ENCODE measurements at places on chromosomes 5 and 9.

DNA sequence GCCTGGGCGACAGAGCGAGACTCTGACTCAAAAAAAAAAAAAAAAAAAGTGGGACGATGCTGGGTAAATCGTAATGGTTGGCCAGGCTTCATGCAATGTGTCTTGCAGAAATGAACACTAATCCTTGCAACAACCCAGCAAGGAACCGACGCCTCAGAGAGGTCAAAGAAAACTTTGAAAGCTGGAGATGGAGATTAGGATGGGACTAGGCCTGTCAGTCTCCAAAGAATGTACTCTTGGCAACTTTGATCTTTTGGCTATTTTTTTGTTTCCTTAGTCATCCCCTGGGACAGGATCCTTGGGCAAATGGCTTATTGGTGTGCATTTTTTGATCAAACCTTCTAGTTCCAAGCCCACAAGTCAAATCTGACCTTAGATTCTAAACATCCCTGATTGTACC is 10.6 kb upstream of the PWWP2A start:
- DNase-seq: no peak

DNA sequence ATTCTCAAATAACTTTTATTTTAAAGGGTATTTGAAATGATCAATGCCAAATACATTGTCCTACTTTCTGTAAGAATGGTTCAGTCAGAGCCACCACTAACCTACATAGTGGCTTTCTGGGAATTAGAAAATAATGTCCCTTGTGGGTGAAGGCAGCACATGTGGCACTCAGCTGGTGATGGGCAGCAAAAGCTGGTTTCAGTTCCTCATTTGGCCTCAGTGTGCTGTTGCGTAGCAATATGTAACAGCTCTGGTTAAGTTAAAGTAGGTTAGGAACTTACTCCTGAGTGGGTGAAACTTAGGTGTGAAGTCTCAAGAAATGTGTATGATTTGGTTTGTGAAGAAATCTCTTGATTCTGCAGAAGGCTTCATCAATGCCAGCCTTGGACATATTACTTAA is 99.6 kb upstream of the SPEF2 start:
- DNase-seq: no peak

DNA sequence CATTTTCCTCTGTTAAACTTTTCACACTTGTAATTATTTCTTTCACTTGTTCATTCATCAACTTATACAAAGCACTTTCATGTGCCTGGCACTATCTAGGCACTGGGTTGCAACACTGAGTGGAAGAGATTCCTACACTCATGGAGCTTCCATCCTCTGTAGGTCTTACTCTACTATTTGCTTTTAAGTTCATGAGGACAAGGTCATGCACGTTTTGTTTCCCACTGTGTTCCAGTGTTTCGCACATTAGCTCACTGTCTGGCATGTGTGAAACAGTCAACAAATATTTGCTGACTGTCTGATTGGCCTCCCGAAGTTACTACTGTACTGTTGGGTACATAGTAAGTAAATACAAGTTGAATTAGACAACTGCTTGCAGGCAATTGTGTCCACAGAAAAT is 87.9 kb upstream of the IFNK start:
- DNase-seq: no peak

DNA sequence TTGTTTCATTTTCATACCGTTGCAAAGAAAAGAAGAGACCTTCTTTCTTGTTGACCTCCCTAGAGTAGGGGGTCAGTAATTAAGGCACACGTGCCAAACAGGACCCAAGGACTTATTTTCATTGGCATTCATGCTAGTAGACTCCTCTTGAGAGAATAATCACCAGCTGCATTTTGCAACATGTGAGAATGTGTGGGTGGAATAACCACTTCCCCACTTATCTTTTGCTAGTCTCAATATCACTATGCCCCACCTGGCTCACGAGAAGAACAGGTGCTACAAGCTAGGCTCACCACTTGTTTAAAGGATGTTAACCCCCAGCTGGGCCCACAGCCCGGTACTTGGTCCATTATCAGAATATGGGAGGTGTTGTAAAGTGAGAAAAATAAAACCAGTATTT is 460.7 kb upstream of the MEF2C start:
- no peak for DNase-seq

DNA sequence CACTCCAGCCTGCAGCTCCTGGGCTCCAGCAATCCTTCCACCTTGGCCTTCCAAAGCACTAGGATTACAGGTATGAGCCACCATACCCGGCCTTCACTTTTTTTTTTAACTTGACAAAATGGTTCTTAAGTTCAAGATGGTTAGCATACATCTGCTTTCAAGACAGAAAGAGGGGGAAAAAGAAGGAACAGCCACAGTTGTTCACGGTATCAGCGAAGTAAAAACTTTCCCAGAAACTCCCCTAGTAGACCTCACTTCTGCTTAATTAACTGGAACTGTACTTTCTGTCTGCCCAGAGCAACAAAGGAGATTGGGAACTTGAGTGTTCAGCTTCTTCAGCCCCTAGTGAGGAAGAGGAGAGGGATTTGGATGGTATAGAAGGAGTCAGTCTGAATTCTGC is 116.7 kb downstream of the UGCG start:
- no peak for DNase-seq

- DNase-seq: no peak
These were observed 122.9 kb downstream of the MACROH2A1 start for GRCh38 chr5:135276151-135276550.

DNA sequence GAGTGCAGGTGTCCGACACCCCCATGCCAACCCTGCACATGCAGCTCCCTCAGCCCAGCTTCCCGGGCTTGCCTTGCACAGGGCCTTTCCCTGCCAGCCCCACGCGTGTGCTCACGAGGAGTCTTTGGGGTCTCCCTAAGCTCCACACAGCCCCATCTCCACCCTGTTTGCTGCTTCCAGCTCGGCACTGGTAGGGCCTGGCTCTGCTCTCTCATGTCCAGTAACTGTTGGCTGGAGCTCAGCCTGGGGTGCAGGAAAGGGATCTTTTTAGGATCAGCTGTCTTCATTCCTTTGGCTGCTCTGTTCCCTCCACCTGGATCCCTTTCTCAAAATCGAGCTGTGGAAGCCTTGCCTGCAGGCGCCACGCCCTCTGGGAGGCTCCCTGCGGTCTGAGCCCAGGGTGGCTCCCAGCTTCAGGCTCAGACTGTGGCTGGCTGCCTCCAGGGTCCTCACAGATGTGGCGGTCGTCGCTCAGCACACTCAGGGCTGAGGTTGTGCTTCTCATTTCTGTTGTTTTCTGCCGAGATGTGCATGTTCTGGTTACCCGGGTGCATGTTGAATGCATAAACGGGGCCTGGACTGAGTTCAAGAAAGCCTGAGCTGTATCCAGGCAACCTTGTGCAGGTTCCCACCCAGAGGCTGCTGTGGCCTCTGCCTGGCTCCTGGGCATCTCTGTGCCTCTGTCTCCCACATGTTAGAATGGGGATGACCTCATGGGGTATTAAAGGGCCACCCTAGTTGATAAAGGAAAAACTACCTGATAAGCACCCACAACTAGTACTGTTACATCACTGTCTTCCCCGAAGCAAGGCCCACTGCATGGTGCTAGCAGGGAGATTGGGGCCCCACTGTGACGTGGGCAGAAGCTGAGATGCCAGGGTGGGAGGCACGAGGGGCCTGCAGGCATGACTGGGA is 4.3 kb downstream of the CACNA1B start:
- no peak for DNase-seq

- no peak for DNase-seq
These were observed 49.8 kb downstream of the LSM11 start for GRCh38 chr5:157793301-157793700.

DNA sequence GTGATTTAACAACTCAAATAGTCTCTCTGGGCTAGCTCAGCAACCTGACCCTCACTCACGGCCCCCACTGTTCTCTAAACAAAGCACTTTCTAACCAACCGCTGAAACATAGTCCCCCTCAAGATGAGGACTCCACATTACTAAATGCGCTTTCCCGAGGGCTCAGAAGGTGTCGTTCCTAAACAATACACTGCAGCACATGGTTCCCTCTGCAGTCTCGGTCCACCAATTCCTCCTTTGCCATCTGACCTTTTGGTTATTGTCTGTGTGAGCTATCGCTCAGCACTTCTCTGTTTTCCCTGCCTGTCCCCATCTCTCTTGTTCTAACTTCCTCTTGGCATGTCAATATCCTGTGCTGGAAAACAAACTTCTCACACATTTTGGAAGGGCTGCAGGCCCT is 7.2 kb downstream of the EPB41L4A start:
- DNase-seq: no peak

DNA sequence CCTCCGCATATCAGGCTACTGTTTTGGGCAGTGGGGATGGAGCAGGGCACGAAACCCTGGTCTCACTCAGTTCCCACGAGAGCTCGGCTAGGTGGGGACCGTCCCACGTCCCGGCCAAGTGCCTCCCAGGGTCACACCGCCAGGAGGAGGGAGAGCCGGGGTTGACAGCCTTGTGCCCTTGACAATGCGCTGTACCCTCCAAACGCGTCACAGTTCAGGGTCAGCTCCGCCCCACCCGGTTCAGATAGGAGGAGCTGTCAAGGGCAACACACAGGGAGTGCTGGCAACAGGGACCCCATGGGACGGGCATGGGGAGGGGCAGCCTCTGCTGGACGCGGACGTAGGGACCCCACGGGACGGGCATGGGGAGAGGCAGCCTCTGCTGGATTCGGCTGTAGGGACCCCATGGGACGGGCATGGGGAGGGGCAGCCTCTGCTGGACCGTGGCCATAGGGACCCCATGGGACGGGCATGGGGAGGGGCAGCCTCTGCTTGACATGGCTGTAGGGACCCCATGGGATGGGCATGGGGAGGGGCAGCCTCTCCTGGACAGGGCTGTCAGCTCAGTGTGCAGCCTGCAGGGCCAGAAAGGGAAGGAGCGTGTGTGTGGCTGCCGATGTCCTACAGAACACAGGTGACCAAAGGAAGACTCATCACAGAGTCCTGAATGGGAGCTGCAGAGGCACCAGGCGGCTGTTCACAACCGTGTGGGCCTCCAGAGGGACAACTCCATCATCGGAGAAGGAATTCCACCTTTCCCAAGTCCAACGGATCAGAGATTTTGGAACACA is 29.4 kb downstream of the PNPLA7 start:
- no peak for DNase-seq

DNA sequence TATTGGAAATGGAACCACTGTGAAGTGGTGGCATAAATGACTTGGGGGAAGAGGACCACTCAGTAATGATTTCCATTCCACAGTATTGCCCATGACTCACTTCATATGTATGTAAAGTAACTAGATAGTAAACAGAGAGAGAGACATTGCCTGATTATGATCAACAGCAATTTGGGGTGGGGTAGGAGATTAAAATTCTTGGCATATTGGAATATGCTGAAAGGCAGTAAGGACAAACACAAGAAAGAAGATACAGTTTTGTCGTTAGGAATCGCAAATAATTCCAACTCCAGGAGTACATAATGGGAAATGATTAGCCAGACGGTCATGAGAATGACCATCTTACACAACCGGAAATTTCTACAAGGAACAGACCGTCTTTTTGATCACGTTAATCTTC is 1.5 kb upstream of the HMGCS1 start:
- no peak for DNase-seq

DNA sequence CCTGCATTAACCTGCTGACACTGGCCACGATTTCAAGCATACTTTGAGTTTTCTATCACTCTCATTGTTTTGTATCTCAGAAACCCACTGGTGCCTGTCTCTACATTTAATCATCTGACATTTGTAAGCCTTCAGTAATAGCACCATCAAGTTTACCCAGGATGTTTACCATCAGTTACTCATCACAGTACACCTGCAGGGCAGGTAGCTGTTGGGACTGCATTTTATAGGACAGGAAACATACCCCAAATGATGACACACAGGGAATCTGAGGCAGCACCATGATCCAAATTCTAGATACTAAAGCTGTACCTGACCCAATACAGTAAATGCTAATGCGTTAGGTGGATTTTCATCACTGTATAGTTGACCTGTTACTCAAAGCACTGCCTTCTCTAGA is 114.2 kb downstream of the FEM1C start:
- DNase-seq: no peak

DNA sequence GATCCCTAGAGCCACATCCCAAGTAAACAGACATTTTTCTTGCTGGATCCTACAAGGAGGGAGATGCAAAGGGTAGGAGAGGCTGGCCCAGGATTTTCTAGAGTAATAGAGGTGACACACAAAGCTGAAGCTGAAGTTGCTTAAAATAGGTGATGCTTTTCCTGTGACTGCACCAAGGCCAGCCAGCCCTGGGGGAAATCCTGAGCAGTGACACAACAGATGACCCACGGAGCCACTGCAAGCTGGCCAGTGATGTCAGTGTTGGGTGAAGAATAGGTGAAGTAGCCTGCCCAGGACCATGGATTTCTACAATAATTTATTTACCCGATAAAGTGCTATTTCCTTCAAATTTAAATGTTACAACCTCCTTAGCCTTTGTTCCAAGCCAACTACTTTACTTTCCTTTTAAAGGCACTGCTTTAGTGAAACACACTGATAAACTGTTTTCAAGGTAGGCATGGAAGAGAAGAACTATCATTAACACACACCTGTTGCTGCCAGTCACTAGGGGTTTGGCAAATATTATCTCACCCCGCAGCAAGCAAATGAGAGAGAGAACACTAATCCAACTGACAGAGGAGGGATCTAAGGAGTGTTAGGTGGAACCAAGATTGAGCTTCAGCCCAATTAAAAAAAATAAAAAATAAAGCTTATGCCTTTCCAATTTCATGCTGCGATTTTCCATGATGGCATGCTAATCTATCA is 123.5 kb downstream of the CTNND2 start:
- no peak for DNase-seq

DNA sequence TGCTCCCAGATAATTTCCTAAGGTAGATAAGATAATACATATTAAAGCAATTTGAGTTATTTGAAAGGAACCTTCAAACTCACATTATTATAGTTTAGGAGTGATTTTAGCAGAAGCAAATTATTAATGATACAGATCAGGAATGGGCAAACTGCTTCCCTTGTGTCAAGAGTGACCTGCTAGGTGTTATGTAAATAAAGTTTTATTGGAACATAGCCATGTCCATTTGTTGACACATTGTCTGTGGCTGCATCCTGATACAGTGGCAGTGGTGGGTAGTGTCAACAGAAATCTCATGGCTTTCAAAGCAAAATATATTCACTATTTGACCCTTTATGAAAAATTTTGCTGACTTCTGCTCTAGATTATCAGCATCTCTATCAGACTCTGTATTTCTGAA is 11.4 kb upstream of the BASP1 start:
- no peak for DNase-seq

DNA sequence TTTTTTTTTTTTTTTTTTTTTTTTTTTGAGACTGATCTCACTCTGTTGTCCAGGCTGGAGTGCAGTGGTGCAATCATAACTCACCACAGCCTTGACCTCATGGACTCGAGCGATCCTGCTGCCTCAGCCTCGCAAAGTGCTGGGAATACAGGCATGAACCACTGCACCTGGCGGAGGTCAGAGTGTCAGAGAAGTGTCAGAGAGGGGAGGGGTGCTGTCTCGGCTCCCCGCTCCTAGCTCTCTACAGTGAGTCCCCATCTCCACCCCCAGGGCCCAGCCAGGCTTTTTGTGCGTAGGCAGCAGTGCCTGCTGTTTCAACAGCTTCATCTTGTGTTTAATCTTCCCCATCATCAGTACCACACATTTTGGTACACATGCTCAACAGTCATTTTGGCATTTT is 38.3 kb downstream of the SAR1B start:
- no peak for DNase-seq

GRCh38 chr5:157732596-157733262 is 1.5 kb downstream of the THG1L start:
- no peak for DNase-seq
